NCI-H345 (cell line): ENCODE measurements at places on chromosomes 1 and 21.
A peak's percentile ranks its signal among the peaks of the same experiment; 100 is the strongest.

DNA sequence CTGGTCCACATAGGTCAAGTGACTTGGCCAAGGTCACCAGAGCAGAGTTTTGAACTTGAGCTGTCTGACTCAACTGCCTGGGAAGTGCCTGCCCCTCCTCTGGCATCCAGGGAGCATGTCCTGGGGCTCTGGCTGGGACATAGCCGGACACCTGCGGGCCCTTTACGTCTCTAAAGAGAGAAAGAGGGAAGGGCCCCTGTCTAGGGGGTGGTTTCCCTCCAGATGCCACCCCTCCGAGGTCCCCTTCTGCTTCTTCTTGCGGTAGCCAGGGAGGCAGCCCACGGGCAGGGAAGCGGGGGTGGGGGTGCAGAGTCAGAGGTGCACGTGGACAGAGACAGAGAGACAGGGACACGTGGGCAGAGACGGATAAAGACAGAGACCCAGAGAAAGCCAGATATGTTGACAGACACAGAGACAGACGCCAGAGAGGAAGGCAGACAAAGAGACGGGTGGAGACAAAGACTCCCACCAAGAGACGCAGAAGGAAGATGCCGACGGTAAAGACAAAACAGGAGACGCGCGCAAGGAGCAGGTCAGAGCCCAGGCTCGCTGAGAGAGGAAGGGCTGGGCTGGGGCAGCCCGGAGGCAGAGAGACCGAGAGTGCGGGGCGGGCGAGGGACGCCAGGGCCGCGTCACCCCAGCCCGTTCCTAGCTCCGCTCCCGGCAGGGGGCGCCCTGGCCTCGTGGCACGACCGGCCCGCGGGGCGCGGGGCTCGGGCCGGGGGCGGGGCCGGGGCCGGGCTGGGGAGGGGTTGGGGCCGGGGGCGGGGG, 458 bp upstream of the ALPL start:
- peak; percentile 62 for DNase-seq

DNA sequence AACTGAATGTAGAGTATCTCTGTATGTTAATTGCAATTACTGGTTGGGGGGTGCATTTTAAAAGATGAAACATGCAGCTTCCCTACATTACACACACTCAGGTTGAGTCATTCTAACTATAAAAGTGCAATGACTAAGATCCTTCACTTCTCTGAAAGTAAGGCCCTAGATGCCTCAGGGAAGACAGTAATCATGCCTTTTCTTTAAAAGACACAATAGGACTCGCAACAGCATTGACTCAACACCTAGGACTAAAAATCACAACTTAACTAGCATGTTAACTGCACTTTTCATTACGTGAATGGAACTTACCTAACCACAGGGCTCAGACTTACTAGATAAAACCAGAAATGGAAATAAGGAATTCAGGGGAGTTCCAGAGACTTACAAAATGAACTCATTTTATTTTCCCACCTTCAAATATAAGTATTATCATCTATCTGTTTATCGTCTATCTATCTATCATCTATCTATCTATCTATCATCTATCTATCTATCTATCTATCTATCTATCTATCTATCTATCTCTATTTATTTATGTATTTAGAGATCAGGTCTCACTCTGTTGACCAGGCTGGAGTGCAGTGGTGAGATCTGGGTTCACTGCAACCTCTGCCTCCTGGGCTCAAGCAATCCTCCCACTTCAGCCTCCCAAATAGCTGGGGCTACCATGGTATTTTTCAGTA, 47.8 kb downstream of the CHML start:
- no peak for DNase-seq

DNA sequence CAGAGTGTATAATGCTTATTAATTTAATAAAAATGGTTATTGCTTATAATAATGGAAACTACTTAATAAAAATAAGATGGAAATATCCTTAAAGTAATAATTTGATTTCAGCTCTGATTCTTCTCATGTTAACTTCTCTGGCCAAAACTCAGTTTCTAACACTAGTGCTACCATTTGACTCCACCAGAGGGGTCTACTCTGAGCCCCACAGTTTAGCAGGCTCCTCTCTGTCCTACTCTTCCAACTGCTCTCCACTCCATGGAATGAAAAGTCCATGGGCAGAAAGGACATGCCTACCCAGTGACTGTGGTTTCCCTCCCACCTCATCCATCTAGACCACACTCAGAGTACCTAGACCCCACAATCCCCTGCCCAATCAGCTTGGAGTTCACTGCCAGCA, 489.1 kb upstream of the CAMK1G start:
- no peak for DNase-seq

DNA sequence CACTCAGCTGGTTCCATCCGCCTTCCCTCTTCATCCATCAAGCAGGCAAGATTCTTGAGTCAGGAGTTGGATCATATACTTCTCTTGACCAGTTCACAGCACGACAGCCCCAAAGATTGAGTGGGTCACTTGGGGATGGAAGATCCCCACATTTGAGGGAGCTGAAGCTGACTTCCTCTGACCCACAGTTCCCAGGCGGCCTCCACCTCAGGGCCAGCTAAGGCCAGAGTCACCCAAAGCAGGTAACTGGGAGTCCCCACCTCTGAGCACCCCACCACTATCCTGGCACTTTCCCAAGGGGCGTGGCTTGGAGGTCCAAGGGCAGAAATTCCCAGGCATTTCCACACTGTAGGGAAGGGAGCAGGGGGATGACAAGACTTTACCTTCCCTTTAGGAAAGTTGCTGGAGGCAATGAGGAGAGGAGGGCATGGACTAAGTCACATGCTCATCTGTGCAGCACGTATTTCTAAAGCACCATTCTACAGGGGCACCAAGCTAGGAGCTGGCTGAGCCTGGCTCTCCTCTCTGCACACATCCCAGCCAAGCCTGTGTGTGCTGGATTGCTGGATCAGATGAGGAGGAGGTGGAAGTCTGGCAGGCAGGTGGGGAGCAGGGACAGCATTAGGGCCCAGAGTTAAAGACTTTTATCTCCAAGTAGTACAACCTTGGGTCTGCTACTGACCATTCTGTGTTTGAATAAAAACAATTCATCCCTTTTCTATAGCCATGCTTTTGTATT, 1.3 kb upstream of the RD3 start:
- no peak for DNase-seq

DNA sequence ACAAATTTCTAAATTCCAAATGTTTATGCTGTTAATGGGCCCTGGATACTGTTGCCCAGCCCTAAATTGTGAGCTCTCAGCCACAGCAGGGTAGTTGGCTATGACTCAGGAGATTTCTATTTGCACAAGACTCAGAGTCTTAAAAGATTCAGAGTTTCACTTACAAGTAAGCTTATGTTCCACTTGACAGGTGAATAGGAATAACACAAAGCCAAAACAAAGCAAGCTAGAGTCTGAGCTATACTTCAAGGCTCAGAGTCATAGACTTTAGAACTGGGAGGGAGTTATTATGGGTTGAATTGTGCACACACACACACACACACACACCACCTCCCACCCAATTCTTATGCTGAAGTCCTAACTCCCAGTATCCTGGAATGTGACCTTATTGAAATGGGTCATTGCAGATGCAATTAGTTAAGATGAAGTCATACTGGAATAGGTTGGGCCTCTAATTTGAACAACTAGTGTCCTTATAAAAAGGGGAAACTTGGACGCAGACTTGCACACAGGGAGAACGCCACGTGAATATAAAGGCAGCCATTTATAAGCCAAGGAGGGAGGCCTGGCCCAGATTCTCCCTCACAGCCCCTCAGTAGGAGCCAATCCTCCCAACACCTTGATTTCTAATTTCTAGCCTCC, 30.2 kb downstream of the PRDX6 start:
- DNase-seq = no peak

DNA sequence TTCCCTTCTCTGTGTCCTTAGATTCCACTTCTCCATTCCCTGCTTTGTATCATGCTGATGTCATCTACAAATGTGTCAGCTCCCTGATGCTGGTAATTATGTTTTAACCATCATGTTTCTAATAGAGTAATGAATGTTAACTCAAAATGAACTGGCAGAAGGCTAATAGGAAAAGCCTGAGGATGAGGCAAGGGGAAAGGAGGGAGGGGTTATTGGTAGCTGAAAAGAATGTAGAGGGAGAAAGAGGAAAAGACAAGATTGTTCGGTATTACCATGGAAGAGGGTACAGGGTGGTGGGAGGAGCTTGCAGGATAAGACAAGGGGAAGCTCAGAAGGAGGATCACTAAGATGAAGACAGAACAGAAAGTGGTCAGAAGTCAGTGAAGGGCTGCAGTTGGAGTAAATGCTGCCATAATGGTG, 150.9 kb downstream of the ZC3H11B start:
- DNase-seq = no peak

DNA sequence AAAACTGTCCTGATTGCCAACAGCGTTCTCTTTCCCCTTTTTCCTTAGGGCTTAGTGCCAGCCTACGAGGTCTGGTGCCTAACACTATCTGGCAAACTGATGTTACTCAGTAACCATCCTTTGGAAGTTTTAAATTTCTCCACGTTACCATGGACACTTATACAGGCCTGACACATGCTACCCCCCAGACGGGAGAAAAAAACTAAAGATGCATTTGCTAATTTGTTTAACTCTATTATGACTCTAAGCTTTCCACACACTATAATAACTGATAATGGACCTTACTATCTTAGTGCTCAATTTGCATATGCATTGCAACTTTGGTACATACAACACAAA, 36.8 kb downstream of the CLCA1 start:
- DNase-seq = no peak

DNA sequence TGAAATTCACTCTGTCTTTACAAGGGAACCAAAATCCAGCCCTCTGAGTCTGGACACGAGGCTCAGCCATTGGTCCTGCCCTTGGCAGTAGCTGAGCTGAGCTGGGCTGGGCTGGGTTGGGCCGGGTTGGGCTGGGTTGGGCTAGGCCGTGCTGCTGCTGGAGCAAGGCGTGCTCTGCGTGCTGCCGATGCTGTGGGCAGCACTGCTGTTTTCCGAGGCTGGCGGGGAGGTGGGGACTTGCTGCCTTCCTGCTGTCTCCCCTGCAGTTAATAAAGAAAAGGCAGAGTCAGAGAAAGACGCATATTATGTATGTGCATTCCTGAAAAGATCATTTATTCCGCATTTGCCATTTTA, 182.9 kb downstream of the CDC7 start:
- DNase-seq = no peak

GRCh38 chr1:158649052-158649451, 37.5 kb downstream of the SPTA1 start:
- DNase-seq = no peak

GRCh38 chr1:87052400-87052799, 138.0 kb downstream of the HS2ST1 start:
- DNase-seq = no peak

GRCh38 chr1:234154320-234155251, 218.7 kb upstream of the COA6 start:
- DNase-seq = peak; percentile 84

- DNase-seq = no peak
These were observed 41.1 kb downstream of the SLC35F3 start for GRCh38 chr1:233945573-233945972.

DNA sequence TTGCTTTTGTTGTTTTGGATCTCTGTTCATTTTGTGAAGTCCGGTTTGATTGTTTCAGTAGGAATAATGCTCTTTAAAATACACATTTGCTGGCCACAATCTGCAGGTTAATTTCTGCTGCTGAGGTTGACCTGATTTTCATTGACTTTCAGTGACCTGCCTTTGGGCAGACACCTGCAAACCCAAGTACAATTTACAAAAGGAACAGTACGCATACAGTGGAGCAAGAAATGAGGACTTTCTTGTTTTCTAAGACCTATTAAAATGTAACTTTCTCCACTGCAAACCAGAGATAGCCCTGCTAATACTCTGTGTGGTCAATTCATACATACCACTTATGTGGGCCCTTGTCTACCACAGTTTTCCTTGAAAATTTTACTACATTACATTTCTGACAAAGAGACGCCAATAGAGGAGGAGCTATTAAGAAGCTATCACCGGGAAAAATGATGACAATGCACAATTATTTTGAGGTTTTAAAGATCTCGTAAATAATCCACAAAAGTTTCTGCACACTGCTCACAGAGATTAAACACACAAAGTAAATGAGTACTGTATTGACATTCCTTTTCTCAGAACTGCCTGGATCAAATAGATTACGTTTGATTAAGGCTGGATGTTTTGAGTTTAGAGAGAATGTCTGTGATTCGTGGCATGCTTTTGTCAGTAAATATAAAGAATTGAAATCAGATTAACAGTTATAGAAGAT, 141.9 kb downstream of the SDCCAG8 start:
- no peak for DNase-seq

DNA sequence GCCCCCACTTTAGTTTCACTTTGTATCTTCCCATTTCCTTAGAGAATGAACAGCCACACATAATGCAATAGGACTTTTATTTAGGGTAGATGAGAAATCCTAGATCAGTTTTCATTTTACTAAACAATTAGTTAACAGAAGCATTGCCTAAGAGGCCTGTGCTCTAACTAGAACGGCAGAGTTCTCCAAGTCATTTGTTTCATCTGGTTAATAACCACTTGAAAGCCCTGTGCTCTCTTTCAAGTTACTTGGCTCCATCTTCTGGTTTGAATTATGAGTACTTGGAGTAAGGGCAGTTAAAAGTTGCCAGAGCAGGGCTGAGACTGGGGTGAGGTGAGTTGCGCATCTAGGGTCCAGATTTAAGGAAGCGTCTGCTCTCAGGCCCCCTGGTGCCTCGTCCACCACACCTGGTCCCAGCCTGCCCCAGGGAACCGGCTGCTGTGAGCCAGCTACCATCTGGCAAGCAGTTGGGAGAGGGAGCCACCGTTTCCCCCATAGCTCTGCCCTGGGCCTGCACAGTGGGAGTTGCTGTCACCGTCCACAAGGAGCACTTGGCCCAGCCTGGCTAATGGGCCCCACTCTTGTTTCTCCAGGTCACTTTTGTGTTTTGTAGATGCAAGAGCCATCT, 18.1 kb upstream of the SLC44A3 start:
- peak; percentile 60 for DNase-seq

DNA sequence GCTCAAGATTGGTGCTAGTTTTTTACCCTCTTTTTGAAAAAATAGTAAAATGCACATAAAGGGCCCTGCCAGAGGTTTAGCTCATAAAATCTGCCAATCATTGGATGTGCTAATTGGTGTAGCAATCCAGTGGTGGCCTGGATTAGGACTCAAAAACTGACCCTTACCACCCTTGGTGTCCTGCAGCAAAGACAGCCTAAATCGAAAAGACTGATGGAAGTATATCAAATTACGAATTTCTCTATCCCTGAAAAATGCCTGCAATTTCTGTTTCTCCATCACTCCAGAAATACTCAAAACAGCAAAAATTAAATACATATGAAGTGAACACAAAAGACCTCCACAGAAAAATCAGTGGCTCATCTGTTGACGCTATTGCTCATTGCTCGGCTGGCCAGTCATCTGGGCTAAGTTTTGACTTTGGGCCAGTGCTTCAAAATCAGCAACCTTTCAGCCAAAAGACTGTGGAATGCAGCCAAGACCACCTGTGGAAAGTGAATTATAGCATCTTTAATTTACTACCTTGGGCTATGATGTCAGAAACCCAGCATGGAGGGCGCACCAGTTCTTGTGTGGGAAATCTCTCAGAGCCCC, 30.0 kb downstream of the WLS start:
- DNase-seq = no peak

DNA sequence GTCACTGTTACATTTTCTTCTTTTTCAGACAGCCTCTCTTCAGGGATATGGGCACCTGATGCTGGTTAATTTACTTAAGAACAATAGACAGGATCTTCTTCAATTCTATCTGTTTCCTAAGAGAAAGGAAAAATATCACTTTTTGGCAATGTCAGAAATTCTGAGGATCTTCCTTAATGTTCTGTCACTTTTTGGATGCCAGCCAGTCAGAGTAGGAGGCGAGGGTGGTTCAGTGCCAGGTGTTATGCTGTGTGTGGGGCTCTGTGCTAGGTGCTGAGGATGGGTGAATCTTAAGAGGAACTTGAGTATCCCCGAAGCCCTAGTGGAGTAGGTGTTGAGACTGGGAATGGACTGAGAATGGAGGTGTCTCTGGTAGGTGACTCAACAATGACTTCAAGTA, 133.5 kb downstream of the UCK2 start:
- no peak for DNase-seq
